Stomach (tissue), 19 donors: ENCODE measurements at places on chromosomes 5 and 9. TPM values are rescaled to one million over a fixed set of nuclear protein-coding genes. Genes with fewer than 3 reads are reported as not detected.

Gene IL4
- not detected for polyA plus RNA-seq

Gene CDX1
- polyA plus RNA-seq, result 0.31 TPM

Gene DIPK1B
- polyA plus RNA-seq, result 1.6 TPM

Gene OR1J2
- polyA plus RNA-seq, result not detected

Gene PCDHGA7
- polyA plus RNA-seq, result 0.06 TPM

Gene ELOVL7
- polyA plus RNA-seq, result 0.31 TPM

Gene CNTNAP3B
- 0.25 TPM for polyA plus RNA-seq

Gene NDUFB6
- 46.4 TPM for polyA plus RNA-seq

Gene TIMD4
- not detected for polyA plus RNA-seq

Gene IL33
- polyA plus RNA-seq, result 19.5 TPM

Gene HTR4
- polyA plus RNA-seq, result not detected

Gene GCNT4
- polyA plus RNA-seq, result 3.8 TPM

Gene ZBTB34
- polyA plus RNA-seq, result 1.5 TPM

Gene PCDHB15
- polyA plus RNA-seq, result 0.73 TPM

Gene WNK2
- polyA plus RNA-seq, result 13.8 TPM

Gene DAPK1
- 11.5 TPM for polyA plus RNA-seq
